ENCODE measurements at places on chromosomes 4 and X.

GRCh38 chrX:133574716-133575115, 159.4 kb upstream of the GPC4 start:
- peak; percentile 33 for DNase-seq

DNA sequence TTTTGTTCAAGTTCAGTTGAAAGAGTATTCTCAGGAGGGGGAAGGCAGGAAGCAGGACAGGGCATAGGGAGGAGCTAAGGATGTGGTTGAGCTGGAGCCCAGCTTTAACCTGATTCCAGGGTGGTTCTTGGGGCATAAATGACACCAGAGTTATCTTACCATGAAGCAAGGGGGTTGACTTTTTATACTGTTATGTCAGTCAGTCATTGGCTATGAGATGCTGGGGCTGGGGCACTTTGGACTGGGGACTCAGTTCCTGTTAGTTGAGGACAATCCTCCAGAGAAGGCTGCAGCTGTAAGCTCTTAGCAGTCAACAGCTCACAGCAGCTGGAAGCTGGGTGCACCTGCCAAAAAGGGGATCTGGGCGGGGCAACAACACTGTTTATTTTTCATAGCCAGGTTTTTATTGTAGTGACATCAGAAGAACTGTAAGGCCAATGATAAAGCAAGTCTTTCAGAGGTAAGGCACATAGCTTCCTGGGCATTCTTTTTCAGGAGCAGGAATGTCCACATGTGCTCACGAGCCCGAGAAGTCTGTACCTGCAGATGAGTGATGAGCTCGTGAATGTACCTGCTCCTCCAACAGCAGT, 78.5 kb downstream of the MID1IP1 start:
- DNase-seq, result no peak

GRCh38 chrX:30637874-30638815, 15.1 kb upstream of the GK start:
- DNase-seq, result no peak

DNA sequence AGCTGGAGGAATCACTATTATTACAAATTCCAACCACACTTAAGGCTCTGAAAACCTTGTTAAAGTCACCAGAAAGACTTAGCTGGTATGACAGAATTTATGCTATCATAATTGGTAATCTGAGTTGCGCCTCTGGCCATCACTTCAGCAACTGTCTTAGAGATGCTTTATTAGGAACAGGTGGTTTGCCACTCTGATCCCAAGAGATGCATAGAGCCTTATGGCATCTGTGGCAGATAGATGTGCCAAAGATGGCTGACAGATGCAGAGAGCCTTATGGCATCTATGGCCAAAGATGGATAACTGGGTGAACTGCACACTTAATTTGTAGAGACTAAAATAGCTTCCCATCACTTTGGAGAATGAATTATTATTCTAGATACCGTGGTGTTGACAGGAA, 32.3 kb upstream of the PLAC8 start:
- no peak for DNase-seq

- peak; percentile 23 for DNase-seq
Measured at GRCh38 chr4:93394545-93395081, 433.9 kb upstream of the ATOH1 start.

DNA sequence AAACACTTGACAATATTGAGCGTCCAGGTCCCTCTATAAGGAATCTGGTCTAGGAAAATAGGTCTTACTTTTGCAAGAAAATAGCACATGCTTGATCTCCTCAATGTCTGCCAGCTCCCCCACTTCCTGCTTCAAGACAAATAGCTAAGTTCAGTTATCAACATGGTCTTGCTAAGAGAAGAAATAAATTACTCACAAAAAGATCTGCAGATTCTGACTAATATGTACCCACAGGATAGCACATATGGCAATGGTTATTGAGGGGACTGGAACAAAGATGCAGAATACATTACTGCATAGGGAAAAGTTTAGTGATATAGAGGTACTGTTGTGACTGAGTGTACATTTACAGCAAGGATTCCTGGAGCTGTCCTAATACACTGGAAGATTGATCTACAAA, 457.5 kb upstream of the GRID2 start:
- DNase-seq, result no peak
